Epithelial cell of proximal tubule (primary cell): ENCODE measurements at places on chromosomes 16 and 17. TPM values are rescaled to one million over a fixed set of nuclear protein-coding genes. Genes with fewer than 3 reads are reported as not detected.

DNA sequence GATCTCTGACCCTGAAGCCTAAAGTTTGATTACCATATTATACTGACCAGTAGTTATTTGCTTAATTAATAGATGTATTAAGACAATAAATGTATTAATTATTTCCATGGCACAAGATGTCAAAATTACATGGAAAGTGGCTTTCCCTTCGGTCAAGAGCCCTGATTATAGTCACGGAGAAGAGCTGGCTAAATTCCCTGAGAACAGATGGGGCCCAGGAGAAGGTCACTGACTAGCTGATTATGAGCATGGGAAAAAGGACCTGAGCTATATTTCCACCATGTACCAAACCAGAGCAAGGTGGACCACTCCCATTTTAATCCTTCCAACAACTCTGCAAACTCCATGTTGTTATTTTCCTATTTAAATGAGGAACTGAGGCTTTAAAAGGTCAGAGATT lies 12.9 kb upstream of the MYO18A start:
- DNase-seq: no peak

GRCh38 chr17:35733366-35733765 lies 1.9 kb downstream of the RASL10B start:
- no peak for DNase-seq

- no peak for DNase-seq
Measured at GRCh38 chr17:17837966-17838962, 1.5 kb upstream of the SREBF1 start.

- DNase-seq: no peak
Measured at GRCh38 chr16:617855-618254, 12.9 kb upstream of the WFIKKN1 start.

GRCh38 chr17:75371339-75371738 lies 34.1 kb downstream of the GRB2 start:
- no peak for DNase-seq

DNA sequence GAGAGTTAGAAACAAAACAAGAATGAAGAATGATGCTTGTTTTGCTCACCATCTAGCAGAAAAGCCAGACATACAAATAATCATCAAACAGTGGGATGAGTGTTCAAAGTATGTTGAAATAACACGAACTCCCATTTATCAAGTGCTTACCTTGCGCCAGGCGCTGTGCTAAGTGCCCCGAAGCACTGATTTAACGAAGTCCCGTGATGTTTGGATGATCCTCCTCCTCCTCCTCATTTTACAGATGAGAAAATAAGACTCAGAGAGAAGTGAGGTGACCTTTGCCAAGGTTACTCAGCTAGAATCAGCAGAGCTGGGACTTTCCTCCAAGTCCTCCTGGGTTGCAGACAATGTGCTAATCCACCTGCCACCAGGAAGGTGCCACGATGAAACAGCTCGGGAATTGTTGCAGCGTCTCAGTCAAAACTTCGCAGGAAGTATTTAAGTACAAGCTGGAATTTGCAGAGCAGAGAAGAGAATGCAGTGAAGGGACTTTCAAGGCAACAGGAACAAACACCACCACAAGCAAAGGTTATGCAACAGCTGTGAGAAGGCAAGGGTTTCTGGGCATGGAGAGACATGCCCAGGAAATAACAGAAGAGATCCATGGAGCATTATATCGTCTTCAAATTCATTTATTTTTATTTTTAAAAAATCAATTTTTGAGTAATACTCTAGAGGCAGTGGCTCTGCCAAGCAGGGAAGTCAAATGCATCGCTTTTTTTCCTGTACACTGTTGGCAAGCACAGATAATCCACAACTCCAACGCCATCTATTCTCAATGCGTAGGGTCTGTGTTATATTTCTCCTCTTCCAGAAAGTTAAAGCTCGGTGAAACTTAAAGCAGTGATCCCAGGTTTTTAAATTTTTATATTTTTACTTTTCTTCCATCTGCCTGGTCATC lies 11.1 kb downstream of the PRCD start:
- DNase-seq: peak; percentile 80

GRCh38 chr17:65185668-65186382 lies 48.7 kb downstream of the RGS9 start:
- DNase-seq: no peak

DNA sequence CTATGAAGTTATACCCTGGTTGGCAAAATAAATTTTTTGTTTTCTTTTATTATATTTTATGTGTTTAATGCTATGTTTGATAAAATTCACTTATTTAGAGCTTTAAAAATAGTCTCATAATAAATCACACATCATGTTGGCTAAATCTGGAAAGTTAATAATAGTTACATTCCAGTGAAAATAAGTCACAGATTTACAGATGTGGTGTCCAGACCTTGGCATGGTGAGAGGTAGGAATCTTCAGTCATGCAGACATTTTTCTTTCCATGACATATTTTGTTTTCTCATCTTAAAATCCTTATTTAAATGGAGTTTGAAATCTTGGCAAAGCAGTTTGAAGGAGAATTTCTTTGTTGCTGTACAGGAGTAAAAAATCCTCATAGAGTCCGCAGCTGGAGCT lies 48.1 kb upstream of the GOSR1 start:
- no peak for DNase-seq

GRCh38 chr17:75557075-75557851 lies 30.3 kb upstream of the MYO15B start:
- DNase-seq: peak; percentile 42

DNA sequence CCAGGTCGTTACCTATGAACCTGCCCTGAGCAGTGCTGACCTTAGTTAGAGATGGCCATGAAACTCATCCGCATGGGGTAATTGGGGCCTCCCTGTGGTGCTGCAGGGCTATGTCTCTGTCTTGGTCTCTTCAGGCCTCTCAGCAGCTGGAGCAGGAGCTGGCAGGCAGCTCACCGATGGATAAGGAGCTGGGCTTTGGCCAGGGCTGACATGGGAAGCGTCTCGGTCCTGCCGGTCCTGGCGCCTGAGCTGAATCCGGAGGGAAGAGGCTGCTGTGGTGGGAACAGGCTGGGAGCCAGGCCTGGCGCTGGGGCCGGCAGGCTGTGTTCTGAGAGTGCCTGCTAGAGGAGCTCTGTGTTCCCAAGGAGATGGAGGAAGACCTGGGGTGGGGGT lies 10.1 kb downstream of the IL32 start:
- DNase-seq: no peak

DNA sequence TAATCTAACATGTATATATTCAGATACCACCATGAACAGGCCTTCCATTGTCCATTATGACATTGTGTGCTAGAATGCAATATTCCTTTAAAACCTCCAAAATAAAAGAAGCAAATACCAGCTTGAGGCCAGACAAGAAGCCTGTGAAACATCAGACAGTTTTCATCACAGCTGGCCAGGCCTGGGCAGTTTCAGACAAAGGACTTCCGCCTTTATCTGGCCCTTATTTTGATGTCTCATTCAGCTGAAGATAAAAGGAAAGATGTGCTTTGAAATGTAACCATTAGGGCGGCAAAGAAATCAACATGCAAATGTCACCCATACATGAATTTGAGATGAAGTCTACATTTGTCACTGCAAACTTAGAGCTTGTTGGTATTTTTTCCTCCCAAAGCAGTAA lies 737.5 kb downstream of the KCNJ2 start:
- no peak for DNase-seq

DNA sequence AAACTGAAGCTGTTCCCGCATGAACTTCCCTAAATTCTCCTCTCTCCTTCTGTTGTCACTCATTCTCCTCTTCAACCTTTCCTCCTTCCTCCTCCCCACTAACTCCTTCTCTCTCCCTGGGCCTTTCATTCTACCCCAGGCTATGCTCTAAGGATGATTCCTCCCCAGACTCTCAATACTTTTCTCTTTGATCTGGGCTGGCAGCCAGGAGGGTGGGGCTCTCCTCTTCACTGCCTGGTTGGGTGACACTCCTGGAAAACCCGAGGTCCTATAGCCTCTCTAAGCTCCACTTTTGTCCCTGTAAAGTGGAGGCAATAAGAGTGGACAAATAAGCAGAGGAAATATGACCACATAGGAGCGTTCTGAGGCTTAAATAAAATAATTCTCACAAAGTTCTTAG lies 46.2 kb downstream of the HSD17B2 start:
- DNase-seq: no peak

- DNase-seq: no peak
Measured at GRCh38 chr16:89319631-89319885, 102.1 kb downstream of the ZNF778 start.

GRCh38 chr17:74244548-74244947 lies 29.5 kb upstream of the DNAI2 start:
- DNase-seq: no peak

- no peak for DNase-seq
Measured at GRCh38 chr17:75864448-75864871, 9.3 kb upstream of the WBP2 start.

DNA sequence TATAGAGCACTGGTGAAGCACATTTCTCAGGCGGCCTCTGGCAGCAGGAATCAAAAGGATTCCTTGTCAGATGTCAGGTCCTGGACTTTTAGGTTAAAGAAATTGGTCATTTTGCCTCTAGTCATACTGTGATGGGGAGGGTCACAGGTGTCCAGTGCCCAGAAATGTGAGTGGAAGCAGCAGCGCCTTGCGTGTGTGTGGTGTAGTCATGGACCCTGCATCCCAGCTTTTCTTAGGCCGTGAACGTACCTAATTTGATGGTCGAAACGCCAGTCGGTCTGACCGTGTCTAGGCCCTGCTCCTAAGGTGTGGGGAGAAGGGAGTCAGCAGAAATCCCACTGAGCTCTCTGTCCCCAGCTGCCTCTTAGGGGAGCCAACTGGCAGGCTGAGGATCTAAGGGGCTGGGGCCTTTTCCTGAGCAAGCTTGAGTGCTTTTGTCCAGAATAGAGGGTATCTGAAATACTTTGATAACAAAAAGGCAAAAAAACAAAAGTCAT lies 32.0 kb downstream of the POLR3E start:
- DNase-seq: no peak

DNA sequence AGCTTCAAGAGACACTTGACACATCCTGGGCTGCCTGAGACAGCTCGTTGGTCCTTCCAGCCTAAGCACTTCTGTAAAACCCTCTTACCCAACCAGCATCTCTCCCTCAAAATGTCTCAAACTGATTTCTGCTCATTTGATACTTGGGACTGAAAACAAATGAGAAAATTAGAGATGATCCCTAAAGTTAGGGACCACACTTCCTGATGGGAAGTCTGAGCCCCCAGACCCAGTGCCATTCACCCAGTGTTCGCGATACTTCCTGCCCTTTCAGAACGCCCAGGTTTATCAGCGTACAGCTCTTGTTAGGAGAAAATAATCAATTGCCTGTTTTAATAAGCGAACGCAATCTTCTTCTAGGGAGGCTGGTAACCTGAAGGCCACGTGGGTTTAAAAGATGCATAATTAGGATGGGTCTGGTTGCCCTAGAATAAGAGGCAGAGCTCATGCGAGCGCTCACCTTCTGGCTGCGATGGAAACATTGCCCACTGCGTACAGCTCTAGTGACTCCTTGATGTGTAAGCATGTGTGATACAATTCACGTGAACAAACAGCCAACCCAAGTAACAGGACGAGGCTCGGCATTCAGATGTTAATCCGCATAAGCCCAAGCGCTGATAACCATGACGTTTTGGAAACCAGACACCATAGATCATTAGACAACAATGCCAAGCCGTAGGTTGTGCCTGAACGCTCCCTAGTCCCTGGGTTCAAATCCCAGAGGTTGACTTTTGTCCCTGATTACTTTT lies 213.1 kb downstream of the FOXL1 start:
- no peak for DNase-seq

DNA sequence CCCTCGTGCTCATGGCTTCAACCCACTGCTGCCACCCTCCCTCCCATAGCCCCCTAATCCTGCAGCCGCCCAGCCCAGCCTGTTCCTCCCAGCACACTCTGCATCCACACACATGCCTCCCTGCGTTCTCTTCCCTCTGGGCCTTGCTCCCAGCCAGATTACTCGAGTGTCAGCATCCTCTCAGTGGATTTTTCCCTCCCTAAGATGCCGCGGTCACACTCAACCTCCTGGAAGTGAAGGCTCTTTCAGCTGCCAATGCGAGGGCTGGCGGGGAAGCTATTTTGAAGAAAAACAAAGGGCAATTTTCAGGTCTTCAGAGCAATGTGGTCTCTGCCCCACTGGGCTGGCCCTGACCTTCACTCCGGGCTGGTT lies 23.2 kb upstream of the CACNG5 start:
- DNase-seq: no peak

Gene SLC2A4
- 0.23 and 0.36 TPM in 2 replicates for total RNA-seq

Gene TBC1D3G
- total RNA-seq: not detected in 2 replicates

Gene MT3
- 1.0 and 5.1 TPM in 2 replicates for total RNA-seq

Gene KRT25
- 0.17 TPM in 1 of 2 replicates, not detected in the other for total RNA-seq

Gene PDIA2
- total RNA-seq: not detected in 2 replicates

Gene SKAP1
- total RNA-seq: 1.5 and 11.4 TPM in 2 replicates
